ENCODE measurements at places on chromosomes 7 and 10.

- no peak for DNase-seq
These were observed 108.6 kb downstream of the CCDC3 start for GRCh38 chr10:12892924-12893323.

DNA sequence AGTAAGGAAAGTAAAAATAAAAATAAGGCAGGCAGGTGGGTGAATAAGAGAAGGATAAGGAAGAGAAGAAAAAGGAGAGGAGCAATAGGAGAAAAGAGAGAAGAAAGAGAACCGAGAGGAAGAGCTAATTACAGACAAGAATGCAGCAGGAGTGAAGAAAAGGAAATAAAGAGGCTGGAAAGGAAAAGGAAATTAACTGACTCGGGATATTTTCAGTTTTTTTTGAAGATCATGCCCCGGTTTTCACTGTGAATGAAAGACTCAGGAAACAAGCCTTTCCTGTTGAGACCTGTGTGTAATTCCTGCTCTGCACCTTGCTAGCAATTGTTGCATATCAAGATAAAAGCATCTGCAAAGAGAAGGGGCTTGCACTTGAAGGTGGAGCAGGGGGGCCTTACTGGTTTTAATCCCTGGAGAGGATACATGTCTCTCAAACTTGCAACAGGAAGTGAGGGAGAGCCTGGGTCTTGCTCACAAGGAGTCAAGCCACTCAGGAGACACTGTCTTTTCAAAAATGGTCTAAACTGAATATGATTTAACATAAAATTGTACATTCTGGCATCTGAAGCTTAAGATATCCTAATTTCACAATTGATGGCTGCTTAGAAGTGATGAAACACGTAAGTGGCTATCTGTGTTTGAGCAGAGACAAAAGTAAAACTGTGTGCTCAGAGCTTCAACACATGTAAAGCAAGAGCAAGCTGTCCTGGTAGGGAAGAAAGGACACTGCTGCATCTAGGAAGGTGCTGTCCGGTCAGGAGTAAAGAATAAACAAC is 157.6 kb downstream of the FAM107B start:
- DNase-seq, result no peak

- DNase-seq, result no peak
These were observed 1.8 kb downstream of the TRPV6 start for GRCh38 chr7:142883571-142884285.

- DNase-seq, result no peak
These were observed 13.8 kb downstream of the TAF3 start for GRCh38 chr10:7832060-7832459.

DNA sequence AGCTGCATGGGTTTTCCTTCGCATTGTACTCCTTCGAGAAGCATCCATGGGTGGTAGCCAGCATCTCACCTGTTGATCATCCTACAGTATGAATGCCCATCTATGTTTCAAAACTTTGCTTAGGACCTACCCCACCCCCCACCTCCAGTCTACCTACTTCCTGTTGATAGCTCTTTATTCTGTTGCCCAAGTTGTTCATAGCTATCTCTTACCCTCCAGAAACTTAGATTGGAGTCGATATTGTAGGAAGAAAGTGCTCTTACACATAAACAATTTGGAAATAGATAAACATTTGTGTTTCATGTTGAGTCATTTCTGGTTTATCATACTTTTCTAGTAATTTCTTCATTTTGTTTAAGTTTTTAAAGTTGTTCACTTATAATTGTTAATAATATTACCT is 90.1 kb downstream of the FAS start:
- no peak for DNase-seq

GRCh38 chr7:82081644-82082224 is 311.9 kb upstream of the HGF start:
- DNase-seq, result no peak

GRCh38 chr10:30155401-30155800 is 96.0 kb upstream of the JCAD start:
- no peak for DNase-seq

DNA sequence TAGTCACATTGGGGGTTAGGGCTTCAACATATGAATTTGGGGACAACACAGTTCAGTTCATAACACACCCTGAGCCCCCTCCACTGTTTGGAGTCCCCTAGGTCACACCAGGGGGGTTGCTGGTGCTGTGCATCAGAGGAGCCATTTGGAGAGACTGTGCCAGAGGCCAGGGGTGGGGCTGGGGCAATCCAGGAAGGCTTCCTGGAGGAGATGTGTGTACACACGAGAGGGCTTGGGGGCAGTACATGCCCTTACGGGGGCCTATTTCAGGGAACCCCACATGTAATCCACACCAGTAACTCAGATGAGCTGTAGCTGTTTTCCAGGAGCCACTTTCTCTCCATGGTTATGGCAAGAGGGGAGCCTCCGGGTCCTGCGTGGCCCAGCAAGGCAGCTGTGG is 151.7 kb downstream of the GRK5 start:
- no peak for DNase-seq

GRCh38 chr10:10545771-10546170 is 471.9 kb upstream of the CELF2 start:
- DNase-seq, result no peak

DNA sequence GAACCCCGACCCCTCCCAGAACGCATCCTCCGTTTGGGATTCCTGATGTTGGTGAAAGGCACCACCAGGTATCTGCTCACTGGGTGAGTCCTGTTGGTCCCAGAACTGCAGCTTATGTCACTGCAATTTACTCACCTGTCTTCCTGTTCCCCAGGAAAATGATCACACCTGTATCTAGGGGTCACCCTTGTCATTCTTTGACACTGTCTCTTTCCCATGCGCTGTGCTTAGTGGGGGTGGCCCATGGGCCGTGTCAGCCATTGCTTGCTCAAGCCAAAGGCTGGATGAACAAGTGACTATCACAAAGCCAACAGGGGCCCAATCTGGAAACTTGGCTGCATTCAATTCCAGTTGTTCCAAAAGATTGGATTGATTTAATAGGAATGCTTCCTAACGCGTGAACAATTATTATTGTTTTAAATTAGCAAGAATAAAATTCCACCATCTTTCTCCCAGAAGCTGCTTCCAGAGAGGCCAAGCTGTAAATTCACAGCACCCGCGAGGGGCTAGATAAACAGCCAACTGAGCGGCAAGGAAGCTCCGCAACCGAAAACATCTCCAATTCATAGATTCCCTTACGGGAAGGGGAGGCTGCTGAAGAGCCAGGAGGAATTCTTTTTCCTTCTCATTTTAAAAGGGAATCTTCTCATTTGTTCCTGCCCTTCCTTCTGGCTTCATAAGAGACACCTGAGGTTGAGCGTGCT is 134.8 kb upstream of the ZMIZ1 start:
- no peak for DNase-seq

- no peak for DNase-seq
These were observed 34.8 kb upstream of the HNRNPH3 start for GRCh38 chr10:68296843-68297663.

DNA sequence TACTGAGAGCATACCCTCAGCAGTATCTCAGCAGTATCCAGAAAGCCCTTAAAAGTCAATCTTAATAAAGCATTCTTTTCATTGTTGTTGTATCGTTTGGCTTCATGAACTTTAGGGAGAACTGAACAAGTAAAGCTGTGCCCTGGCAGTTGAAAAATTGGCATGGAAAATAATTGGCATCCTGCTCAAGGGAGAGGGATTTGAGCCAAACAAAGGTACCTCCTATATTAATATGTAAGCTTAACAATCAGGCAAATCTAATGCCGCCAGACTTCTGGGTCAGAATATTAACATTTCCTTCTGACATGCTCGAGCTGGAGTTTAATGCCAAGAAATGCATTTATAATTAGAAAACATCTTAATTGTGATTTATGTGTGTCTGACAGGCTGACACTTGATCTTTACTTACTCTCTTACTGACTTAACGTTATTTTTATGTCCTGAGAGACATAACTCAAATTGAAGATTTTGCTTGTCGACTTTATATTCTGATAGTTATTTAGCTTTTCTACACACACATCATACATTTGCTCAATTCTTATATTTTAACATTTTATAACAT is 42.1 kb upstream of the PCDH15 start:
- DNase-seq, result no peak

DNA sequence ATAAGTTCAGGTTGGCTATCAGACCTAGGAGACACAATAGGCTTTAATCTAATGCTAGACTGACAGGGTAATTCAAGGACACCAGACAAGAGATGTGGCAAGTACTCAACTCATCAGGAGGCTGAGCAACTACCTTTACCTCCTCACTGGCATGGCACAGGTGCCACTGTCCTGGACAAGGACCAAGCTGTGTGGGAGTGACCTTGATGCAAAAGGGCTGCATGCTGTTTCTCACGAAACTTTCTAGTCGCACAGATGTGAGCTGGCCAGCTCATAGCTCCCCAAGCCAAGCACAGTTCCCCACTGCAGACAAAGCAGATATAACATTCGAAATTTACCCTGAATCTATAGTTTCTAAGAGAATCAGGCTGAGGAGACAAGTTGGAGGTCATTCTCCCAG is 207.6 kb upstream of the GHITM start:
- no peak for DNase-seq

DNA sequence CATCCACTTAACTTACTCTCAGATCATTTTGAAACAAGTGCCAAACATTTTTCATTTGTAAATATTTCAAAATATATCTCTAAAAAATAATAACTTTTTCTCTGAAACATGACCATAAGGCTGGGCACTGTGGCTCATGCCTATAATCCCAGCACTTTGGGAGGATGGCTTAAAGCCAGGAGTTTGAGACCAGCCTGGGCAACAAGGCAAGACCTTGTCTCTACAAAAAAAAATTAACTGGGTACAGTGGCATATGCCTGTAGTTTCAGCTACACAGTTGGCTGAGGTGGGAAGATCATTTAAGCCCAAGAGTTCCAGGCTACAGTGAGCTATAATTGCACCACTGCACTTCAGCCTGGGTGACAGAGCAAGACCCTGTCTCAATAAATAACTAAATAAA is 36.4 kb downstream of the USP54 start:
- no peak for DNase-seq

GRCh38 chr10:71383972-71384687 is 12.6 kb upstream of the CDH23 start:
- DNase-seq, result no peak

GRCh38 chr10:104867966-104868598 is 227.0 kb downstream of the SORCS3 start:
- no peak for DNase-seq

DNA sequence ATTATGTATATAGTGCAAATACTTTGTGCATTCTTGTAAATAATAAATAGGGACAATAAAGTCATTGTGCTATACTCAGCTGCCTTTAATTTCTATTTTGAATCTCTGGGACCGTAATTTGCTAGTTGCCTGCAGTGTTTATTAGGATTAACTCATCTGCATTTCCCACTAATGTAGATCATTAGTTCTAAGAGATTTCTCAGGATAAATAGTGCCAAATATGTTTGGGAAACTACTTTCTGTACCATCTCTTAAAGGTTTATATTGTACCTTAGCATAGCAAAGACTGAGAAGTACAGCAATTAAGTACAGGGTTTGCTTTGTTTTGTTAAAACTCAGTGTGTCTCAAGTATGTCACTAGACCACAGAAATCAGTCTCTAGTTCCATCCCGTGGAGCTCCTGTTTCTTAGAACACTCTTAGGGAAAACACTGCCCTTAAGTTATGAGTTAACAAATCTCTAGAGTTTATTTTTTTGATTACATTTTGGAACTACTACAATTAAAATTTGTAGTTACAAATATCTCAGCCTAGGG is 26.0 kb downstream of the ADD3 start:
- no peak for DNase-seq

DNA sequence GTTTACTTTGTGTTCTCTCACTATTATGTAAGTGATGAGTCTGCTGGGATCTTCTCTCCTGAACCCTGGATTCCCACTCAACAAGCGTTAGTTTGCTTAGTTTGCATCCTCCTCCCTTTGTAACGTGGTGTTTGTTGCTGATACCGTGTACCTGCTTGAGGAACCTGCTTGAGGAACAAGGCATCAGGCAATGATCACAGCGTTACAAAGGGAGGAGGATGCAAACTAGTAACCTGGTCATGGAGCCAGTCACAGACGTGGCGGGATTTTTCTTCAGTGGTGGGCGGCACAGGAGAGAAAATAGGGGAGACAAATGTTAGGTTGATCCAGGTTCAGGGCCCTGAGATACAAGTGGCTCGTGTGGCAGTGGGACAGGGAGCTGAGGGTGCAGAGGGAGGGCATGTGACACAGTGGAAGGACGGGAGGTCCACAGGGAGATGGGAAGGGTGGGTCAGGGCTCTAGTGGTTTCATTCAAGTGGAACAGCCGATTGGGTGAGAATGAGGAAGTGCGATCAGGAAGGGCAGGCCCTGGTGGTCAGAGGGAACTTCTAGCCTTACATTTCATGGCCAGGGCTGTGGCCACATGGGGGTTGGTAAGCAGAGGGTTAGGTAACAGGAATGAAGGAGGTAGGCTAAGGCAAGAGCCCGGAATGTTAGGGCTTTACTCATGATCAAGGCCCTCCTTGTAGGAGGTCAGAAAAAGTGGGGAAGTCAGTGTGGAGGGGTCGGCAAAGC is 38.0 kb downstream of the SNX10 start:
- no peak for DNase-seq

DNA sequence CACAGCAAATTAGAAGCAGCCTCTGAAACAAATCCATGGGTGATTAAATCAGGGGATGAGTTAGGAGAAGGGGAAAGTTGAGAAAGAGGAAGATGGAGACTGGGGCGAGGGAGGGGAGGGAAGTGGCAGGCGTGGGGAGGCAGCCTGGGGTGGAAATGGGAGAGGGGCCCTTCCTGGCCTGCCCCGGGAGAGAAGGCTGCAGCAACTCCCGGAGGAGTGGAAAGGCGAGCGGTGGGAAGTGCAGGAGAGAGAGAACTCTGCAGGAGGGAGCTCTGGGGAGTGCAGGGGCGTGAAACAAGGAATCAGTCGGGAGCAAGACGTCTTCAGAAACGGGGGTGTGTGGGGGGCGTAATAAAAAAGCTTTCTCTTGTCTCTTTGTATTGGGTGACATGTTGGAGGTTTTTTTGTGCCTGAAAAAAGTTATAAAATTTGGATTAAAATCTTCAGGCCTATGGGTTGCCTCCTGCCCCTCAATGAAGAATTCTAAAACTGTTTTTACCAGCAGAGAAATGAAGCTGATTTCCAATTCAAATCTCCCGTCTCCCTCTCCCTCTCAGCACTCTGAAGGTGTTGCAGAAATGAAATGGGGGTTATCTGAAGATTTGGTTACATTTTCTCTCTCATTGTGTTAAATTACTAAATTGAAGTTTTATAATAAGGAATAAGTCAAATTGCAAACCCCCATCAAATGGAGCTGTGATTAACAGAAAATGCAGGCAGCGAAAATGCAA is 4.7 kb upstream of the UNCX start:
- no peak for DNase-seq

- no peak for DNase-seq
These were observed 5.1 kb upstream of the MYO1G start for GRCh38 chr7:44983742-44984477.

GRCh38 chr7:10875080-10875479 is 98.6 kb upstream of the PHF14 start:
- DNase-seq, result no peak

GRCh38 chr7:66348959-66349358 is 143.8 kb downstream of the TPST1 start:
- DNase-seq, result no peak

GRCh38 chr7:113801751-113802150 is 117.1 kb downstream of the PPP1R3A start:
- no peak for DNase-seq
